Activated T-helper 2 cell treated with anti-CD3 and anti-CD28 coated beads, Interferon-gamma antibody, Interleukin-2, Interleukin-4, amounts not matched to agents 10 μg/mL and 5 μg/mL and 100 μg/mL, durations not matched to agents 14 hours and 24 hours and 36 hours (primary cell): ENCODE measurements at places on chromosomes 2 and 18. TPM values are rescaled to one million over a fixed set of nuclear protein-coding genes. Genes with fewer than 3 reads are reported as not detected.

Gene RAB17
- total RNA-seq, result 0.23 TPM in 1 of 2 replicates, not detected in the other

DNA sequence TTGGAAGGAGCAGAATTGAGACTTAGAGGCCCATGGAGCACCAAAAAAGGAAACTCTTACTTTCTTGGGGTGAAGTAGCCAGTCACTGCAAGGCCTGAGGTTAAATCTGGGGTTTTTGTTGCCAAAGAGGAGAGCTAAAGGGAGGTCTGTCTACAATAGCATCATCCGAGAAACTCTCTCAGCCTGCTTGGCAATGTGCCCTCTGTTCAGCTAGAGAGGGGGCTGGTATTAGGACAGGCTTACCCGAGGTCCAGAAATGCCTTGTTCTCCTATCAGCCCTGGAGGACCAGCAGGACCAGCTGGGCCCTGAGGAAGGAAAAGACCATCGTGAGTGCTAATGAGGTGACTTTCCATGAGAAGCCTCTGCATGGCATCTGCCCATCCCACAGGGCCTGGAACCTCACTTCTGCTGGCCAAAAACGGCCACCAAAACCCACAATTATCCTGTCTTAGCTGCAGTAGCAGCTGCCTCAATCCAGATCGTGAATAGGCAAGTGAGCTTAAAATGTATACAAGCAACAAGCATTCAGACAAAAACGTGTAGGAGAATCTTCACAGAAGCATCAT, 61.6 kb downstream of the COL6A3 start:
- no peaks in the 10 kb centered on the region for H3K4me1 ChIP-seq
- no peaks in the 10 kb centered on the region for H3K27me3 ChIP-seq
- DNase-seq, result no peak
- no peaks in the 10 kb centered on the region for H3K36me3 ChIP-seq
- H3K27ac ChIP-seq, result no peak overlapping the region

DNA sequence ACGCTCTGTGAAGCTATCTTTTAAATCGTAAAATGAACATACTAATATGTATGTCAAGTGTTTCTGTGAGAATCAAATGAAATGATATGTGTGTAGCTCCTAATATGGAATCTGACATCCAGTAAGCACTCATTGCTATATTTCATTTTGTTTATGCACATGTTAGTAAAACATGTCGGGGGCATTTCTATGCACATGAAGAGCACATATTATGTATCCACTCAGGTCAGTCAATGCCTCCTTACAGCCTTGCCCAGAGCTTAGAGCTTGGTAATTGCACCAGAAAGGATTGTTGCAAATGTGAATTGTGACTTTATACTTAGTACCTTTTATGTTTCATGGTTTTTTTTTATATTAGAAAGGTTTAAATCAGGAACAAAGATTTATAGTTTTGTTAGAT, 463.7 kb upstream of the HNMT start:
- no peaks in the 10 kb centered on the region for H3K4me1 ChIP-seq
- H3K36me3 ChIP-seq, result no peaks in the 10 kb centered on the region
- H3K27me3 ChIP-seq, result no peaks in the 10 kb centered on the region
- no peak for DNase-seq

GRCh38 chr2:107570876-107571275, 255.8 kb upstream of the RGPD4 start:
- H3K36me3 ChIP-seq, result no peaks in the 10 kb centered on the region
- no peak for DNase-seq
- H3K27ac ChIP-seq, result no peak overlapping the region

DNA sequence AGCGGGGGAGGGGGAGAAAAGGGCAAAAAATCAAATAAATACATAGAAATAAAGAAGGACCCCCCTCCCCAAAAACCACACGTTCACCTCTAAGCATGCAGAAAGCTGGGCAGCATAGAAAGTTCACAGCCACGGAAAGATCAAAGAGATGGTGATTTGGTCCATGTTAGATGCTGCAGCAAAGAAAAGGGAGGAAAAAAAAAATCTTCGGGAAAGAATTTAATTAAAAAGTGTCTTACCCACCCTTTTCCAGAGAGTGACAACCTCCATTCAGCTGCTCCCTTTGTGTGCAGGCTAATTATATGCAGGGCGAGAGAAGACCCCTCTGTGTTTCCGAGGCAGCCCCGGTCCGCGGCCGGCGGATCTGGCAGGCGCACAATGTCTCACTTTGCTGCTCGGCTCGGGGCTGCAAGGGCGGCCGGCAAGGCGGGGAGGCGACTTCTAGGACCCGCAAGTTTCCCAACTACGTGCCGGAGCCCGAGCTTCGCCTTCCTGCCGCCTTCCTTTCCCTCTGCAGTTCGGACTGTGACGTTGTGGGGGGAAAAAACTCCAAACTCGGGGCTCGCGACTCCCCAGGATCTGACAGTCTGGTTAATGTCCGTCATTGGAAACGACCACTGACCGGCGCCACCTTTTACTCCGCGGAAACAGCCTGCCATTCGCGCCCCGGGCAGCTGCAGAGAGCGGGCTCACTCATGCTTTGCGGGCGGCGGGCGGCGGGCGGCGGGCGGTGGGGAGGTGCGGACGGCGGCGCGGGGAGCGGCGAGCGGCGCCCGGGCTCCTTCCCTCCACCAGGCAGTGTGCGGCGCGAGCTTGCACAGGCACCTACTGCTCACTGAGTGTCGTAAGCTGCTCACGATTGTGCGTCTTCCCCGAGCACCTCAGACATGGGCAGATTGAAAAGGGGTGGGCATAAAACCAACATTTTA, at the start of gene LRRTM1:
Gene LRRTM1 (minus strand): TSS at position 844 of the 929 bp plus-strand sequence. CDS start 933 bp downstream, outside the sequence.
- H3K36me3 ChIP-seq, result no peaks in the 10 kb centered on the region
- no peak within 1 kb of the TSS for H3K27ac ChIP-seq
- no peaks in the 10 kb centered on the region for H3K4me1 ChIP-seq
- H3K4me3 ChIP-seq, result no peak within 1 kb of the TSS
- peaks cover 34% of the 10 kb centered on the region for H3K27me3 ChIP-seq

GRCh38 chr2:165891943-165892342, 61.6 kb downstream of the TTC21B start:
- peaks cover 37% of the 10 kb centered on the region for H3K36me3 ChIP-seq
- H3K4me1 ChIP-seq, result peaks cover 6% of the 10 kb centered on the region
- no peak overlapping the region for H3K4me3 ChIP-seq
- no peak for DNase-seq
- H3K27ac ChIP-seq, result no peak overlapping the region

DNA sequence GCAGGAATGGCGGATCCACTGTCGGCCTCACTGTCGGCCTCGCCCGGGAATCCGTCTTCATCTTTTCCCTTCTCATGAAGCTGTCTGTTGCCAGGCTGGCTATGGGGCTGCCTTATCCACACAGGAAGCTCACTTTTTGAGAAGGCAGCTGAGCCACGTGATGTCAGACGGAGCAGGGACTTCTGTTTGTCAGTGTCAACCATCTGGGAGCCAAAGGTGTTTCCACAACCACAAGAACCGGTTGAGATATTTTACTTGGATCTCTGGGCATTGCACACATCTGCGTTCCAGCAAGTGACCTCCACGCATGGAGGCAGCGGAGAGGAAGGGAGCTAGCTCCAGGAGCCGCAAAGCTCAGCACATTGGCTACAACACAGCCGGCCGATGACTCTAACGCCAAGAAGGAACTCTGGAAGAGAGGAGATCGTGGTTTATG, 27.4 kb upstream of the TAF1B start:
- no peak overlapping the region for H3K27ac ChIP-seq
- H3K36me3 ChIP-seq, result no peaks in the 10 kb centered on the region
- H3K27me3 ChIP-seq, result peaks cover 16% of the 10 kb centered on the region

- H3K4me3 ChIP-seq, result no peak overlapping the region
- no peaks in the 10 kb centered on the region for H3K27me3 ChIP-seq
- H3K27ac ChIP-seq, result no peak overlapping the region
Measured at GRCh38 chr2:97951155-97951680, 44.5 kb downstream of the TMEM131 start.

GRCh38 chr2:196989496-196989895, 63.0 kb upstream of the PGAP1 start:
- H3K4me1 ChIP-seq, result peaks cover 57% of the 10 kb centered on the region
- peaks cover 83% of the 10 kb centered on the region for H3K36me3 ChIP-seq
- no peak overlapping the region for H3K4me3 ChIP-seq
- no peaks in the 10 kb centered on the region for H3K27me3 ChIP-seq
- no peak for DNase-seq

GRCh38 chr2:31251018-31251417, 17.1 kb downstream of the EHD3 start:
- H3K36me3 ChIP-seq, result no peaks in the 10 kb centered on the region
- DNase-seq, result no peak
- H3K27ac ChIP-seq, result no peak overlapping the region
- H3K4me3 ChIP-seq, result no peak overlapping the region
- no peaks in the 10 kb centered on the region for H3K4me1 ChIP-seq

DNA sequence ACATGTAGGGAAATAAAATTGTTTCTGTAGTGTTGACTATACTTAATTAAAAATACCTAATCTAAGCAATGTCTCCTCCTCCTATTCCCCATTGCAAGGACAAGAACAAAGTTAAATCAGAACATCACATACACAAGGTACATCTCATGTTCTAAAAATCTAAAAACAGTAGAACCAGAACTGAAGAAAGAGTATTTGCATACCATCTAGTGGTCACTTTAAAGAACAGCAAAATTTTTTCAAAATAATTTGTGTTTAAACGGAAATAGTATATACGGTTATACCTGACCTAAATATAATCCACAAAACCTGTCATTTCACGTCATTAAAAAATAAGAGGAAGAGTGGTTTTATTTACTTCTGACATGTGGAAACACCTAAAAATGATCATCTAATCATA, 294.3 kb upstream of the KCNH7 start:
- H3K27ac ChIP-seq, result no peak overlapping the region
- no peaks in the 10 kb centered on the region for H3K27me3 ChIP-seq
- H3K4me3 ChIP-seq, result no peak overlapping the region
- no peaks in the 10 kb centered on the region for H3K36me3 ChIP-seq
